BJ (cell line): ENCODE measurements at places on chromosomes 5 and 9.

- DNase-seq = peak; percentile 10
Observed at GRCh38 chr5:78242001-78242400, 52.5 kb downstream of the AP3B1 start.

DNA sequence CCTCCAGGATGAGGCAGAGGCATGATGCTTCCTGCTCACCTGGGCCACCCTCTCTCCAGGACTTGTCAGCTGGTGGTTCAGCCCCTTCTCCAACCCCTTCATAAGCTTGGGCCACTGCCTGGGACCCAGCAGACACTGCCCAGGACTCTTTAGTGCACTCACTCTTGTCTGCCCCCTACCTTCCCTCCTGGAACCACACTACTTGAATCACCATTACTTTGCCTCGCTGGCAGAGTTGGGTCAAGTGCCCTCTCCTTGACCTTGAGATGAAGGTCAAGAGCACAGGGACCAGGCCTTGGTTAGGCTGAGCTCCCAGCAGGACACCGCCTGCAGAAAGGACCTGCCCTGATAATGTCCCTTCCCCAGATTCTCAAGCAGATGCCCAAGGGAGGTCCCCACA lies 8.5 kb upstream of the ENDOG start:
- no peak for DNase-seq

GRCh38 chr9:109857336-109857735 lies 77.3 kb downstream of the PALM2AKAP2 start:
- no peak for DNase-seq

DNA sequence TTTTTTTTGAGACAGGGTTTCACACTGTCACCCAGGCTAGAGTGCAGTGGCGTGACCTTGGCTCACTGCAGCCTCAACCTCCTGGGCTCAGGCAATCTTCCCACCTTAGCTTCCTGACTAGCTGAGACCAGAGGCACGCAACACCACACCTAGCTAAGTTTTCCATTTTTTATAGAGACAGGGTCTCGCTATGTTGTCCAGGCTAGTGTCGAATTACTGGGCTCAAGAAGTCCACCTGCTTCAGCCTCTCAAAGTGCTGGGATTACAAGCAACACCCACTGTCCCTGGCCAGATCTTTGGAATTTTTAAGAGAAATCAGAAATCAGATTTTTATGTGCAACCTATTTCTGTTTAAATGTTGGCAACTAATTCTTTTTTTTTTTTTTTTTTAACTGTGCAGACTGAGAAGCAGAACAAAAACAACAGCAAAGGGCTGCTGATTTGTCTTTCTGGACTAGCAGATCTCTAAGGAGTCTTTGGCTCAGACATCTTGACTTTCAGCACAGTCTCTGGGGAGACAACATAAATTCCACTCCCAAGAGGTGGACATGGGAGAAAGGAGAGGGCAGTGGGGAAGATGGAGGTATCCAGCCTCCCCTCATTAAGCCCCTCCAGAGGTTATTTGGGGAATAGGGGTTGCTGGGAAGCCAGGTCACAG lies 54.4 kb upstream of the FABP6 start:
- DNase-seq = no peak

GRCh38 chr5:65837139-65837538 lies 89.2 kb upstream of the ERBIN start:
- peak; percentile 35 for DNase-seq

GRCh38 chr9:17398350-17398749 lies 180.5 kb upstream of the SH3GL2 start:
- DNase-seq = no peak

DNA sequence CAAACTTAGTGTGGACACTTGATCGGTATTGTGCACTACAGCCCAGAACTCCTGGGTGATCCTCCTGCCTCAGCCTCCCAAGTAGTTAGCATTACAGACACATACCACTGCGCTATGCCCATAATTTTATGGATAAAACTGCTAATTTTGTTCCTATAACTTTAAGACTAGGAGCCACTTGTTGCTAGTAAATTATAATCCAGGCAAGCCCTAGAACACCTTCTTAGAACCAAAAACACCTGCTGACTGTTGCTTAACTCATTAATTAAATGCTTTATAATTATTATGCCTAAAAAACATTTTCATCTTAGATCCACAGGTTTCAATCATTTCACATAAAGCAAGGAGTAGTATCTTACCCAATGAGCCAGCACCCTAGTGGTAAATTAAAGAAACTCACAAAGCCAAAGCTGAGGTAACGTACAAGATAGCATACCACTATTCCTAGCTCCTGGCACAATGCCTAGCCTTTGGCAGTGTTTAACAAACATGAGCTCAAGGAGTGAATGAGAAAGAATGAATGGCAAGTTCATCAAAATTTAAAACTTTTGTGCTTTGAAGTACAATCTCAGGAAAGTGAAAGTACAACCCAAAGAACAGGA lies 5.4 kb downstream of the MRPS27 start:
- no peak for DNase-seq

DNA sequence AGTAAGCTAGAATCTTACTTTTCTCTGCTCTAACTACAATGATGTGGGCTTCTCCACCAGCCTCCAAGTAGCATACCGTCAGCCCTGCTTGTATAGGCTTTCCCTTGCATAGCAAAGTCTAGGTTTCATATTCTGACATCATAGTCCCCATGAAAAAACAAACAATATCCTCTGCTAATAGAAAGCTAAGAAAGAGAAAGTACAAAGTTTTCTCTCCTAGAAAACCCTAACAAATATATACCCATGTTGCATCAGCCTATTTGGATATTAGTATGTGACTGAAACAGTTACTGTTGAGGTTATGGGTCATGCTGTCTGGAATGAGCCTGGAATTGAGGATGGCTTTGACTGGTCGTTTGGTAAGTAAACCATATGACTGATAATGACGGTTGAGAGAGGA lies 1696.0 kb downstream of the MAT2B start:
- no peak for DNase-seq

- DNase-seq = no peak
Observed at GRCh38 chr5:10543585-10544040, 20.3 kb upstream of the ANKRD33B start.

DNA sequence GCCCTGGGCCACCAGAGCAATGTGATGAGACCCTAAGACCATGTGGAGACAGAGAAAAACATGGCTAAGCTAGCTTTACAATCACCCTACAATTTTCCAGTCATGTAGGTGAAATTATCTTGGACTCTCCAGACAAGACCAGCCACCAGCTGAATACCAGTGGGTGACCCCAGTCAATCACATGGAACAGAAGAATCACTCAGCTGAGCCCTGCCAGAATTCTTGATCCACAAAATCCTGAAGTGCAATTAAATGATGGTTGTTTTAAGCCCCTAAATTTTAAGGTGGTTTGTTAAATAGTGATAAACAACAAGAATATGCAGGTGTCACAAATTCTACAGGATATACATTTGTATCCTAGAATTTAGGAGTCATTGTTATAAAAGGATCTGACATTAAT lies 69.5 kb upstream of the SMIM15 start:
- DNase-seq = no peak

DNA sequence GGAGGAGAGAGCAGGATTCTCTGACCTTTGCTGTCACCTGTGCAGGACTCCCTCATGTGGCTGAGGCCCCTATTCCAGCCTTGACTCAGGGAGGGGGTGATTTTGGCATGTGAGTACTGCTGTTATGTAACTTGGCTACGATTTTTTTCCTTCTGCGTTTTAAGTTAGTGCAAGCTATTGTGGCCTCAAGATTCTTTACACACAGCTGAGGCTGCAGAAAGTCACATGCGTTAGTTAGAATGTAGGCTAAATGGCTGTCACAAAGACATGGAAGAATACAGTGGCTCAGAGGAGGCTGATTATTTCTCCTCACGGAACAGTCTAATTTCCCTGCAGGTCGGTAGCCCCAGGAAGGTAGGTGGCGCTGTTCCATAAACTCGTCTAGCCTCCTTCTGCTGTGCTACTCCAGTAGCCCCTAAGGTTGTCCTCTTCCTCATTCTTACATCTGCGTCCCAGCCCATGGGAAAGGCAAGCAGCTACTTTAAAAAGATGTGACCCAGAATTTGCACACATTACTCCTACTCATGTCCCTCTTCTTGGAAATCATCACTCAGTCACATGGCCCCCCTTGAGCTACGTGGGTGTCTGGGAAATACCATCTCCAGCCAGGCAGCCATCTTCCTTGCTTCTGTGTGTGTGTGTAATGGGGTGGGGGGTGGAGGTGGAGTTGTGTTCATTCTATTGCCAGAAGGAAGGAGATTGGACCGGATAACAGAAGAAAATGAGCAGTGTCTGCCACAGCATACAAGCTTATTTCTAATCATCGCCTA lies 486.6 kb downstream of the CCDC171 start:
- DNase-seq = no peak

DNA sequence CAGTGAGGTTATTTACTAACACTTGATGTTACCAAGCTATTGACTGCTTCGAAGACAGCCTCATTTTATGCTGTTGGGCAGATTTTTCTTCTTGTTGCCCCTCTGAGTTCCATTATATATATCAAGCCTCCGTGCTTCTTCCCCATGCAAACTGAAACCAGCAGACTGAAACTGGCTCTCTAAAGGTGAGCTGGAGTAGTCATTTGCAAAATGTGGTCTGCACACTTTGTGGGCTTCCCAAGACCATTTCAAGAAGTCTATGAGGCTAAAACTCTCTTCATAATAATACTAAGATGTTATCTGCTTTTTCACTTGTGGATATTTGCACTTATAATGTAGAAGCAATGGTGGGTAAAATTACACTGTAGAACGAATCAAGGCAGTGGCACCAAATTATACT lies 13.9 kb downstream of the SLC36A1 start:
- DNase-seq = no peak

- no peak for DNase-seq
Observed at GRCh38 chr5:140923601-140924000, 2.5 kb upstream of the PCDHAC1 start.

GRCh38 chr5:100877274-100877673 lies 25.8 kb downstream of the ST8SIA4 start:
- DNase-seq = no peak

GRCh38 chr9:91395106-91395552 lies 28.5 kb downstream of the NFIL3 start:
- no peak for DNase-seq

DNA sequence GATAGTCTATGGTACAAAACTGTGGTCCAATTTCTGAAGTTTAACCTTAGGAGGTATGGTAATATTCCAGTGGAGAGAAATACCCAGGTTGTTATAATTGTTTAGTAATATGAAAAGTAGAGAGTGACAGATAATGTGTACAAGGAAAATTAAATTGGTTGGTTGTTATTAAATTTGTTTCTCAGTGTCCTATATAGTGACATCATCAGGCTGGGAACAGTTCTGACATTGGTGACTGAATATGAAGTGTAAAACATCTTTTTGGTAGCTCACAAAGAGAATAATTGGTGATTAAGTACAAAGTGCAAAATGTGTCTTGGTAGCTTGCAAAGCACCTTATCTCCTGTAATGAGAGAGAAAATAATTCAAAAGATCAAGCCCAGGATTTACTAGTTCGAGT lies 1806.1 kb upstream of the CDH6 start:
- DNase-seq = no peak

- DNase-seq = no peak
Observed at GRCh38 chr9:119366909-119367682, 2.1 kb downstream of the BRINP1 start.

- DNase-seq = peak; percentile 74
Observed at GRCh38 chr5:87120518-87121303, 147.0 kb upstream of the RASA1 start.

DNA sequence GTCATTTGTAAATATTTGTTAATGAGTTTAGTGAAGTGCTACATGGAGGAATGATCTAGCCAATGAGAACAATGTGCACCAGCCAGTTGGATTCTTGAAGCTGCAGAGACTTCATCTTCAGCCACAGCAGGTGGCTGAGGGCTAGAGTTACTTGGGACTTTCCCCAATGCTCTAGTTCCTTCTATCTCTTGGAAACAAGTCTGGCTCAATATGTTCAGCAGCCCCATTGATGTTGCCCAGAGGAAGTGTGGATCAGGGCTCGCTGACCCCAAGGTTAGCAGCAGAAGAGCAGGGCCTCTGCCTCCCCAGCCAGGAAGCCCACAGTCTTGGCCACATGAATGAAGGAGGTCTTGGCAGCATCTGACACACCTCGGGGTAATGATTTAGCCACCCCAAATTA lies 117.5 kb downstream of the SLC1A3 start:
- no peak for DNase-seq

- no peak for DNase-seq
Observed at GRCh38 chr5:5416733-5417132, 5.7 kb upstream of the ICE1 start.
